ENCODE measurements at places on chromosomes 12 and 14.
A peak's percentile ranks its signal among the peaks of the same experiment; 100 is the strongest.

- peak; percentile 44 for DNase-seq
Observed at GRCh38 chr12:121628037-121628436, 1.7 kb downstream of the ORAI1 start.

DNA sequence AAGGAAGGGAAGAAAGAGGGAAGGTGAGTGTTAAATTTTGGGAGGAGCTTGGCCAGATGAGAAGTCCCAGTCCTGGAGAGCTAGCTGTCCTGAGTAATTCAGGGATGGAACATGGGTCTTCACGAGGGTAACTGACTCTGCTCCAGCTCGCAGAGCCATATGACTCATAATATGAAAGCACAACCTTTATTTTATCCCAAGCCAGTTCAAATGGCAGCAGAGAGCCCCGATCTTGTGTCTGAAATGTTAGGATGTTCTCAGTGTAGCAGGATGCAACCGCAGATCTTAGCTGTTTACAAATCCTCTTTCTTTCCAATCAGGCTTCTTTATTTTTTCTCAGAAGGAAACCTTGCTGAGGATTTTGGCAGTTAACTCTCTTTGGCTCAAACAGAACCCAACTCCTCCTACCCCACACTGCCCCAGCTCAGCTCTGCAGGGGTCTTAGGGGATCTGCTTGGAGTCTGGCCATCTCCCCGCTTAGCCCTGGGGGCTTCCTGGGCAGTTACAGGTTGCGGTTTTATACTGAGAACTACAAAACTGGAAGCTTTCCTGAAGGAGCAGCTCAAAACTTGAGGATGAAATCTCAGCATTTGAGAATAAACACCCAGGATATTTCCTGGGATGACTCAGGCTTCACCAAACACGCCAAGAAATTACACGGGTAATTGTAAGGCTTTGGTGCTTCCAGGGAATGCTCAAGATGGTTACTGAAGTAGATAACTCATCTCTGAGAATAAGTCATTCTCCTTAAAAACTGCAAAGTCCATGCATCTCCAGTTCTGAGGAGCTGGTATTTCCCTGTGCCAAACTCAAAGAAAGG, 92.5 kb downstream of the VCPKMT start:
- DNase-seq = no peak

DNA sequence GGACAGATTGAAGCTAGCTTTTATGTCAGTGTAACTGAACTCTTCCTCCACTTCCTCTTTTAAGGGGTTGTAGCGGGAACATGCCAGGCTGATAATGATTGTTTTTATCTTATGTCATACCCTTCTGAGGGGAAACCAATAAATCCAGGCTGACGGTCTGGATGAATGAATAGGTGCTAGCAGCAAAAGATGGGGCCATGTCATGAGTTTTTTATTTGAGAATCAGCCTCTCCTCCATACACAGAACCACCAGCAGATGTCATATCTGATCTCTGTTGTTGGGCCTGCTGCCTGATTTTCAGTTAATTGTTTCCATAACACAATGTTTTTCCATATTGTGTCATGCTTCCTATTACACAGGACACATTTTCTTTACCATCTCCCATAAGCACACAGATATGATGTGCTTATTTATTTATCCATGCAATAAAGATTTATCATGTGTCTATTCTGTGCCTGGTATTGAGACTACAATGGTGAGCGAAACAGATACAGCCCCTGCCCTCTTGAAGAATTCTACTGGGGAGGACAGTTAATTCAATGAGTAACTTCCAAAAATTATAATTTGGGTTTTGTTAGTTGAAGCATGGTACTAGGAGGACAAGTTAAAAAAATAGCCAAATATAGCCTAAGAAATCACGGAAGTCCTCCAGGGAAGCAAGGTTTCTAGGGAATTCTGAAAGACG, 33.6 kb upstream of the CRY1 start:
- DNase-seq = no peak

DNA sequence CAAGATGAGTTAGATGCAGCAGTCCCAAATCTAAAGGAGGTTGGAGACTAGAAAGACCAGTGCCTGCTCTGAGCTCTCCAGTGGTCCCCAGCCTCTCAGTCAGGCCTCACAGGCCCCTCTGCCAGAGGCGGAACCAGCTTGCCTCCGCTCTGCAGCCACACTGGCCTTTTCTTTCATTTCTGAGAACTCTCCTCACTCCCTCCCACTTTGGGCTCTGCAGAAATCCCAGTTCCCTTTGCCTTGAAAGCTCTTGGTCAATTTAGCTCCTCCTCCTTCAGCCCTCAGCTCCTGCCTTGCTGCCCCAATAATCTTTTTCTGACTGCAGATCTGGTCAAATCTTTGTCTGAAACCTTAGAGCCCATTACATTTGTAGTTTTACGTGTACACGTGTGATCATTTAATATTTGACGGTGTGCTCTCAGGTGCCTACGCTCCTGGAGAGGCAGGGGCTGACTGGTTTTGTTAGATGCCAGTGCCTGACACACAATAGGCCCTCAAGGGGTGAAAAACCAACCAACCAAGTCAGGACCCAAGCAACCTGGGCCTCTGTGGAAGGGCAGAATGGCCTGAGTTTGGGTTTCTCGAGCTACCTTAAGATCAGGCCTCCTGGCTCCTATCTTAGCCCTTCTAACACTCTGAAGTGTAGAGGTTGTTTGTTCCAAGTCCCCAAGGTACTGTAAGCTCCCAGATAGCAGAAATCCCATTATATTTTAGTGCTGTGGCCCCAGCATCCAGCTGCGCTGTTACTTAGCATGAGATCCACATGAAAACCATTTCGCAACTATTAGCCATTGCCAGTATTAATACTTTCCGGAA, 1.1 kb upstream of the NUDT4 start:
- DNase-seq = peak; percentile 80
